CD8-positive, alpha-beta memory T cell (primary cell): ENCODE measurements at places on chromosomes 5 and 9.

DNA sequence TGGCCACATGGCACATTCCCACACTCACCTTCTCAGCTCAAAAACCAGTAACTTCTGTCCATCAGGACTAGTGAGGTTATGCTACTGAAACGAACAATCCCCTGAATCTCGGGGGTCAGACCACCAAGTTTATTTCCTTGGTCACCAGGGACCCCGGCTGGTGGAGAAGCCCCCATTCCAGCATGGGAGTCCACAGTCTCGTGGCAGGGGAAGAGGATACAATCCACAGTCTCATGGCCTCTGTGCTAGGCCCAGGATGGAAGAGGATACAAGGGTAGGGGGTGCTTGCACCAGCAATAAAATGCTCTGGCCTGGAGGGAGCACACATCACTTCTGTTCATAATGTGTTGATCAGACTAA is 7.4 kb upstream of the CARD19 start:
- DNase-seq = no peak

DNA sequence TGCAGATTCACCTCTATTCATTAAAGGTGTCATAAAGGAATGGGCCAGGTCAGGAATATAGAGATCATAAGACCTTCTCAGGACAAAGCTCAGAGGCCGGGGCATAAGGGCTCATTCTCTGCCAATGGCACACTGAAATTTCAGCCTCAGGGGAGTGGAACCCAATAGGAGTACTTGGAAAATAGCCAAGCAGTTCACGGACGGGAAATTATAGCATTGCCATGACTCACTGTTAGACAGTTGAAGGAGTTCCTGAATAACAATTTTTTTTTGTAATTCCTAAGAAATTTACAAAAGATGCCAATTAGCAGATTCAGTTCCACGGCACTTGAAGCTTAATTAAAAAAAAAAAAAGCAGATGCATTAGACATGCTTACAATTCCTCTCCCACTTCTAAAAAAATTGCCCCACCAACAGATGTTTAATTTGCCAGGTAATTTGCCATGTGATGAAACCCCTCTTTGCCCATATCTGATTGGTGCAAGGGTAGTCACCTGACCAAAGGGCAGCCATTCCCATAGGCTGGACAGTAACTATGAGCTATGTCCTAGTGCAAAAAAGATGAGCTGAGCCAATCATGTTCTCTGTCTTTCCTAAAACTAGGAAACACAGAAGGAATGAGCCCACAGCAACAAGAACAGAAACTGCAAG is 58.6 kb downstream of the PTCD2 start:
- no peak for DNase-seq

- DNase-seq = no peak
Measured at GRCh38 chr5:170818232-170818631, 34.7 kb downstream of the GABRP start.

GRCh38 chr5:119071561-119071995 is 691 bp downstream of the DMXL1 start:
- DNase-seq = no peak

GRCh38 chr5:10543585-10544040 is 20.3 kb upstream of the ANKRD33B start:
- DNase-seq = no peak

- DNase-seq = no peak
Measured at GRCh38 chr9:121612511-121612998, 38.9 kb upstream of the DAB2IP start.

- no peak for DNase-seq
Measured at GRCh38 chr5:13278811-13279210, 665.7 kb downstream of the DNAH5 start.

DNA sequence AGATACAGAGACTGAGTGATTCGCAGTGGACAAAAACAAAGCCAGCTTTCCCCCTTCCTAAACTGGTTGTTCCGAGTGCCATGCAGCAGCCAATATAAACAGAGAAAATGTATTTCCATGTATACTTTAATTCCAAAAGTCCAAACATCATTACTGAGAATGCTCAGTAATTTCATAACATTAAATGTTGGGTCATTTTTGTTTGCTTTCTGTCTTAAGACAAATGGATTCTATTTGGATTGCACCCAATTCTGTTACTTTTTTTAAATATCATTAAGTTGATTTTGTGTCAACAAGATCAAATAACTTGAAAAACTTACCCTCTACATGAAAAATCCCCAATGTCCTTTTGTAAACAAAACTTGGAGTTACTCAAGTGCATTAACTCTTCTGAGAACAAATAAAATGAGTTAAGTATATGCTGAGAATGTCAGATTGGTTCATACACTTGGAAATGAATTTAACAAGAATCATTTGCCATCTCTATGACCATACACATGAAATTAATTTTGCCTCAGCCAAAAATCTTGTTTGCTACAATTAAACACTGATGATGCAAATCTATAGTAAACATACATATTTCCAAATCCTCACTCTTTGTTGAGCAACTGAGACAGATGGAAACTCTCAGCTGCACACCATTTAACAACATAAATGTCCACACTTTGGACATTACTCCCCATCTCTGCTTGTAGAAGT is 19.4 kb downstream of the LURAP1L start:
- DNase-seq = no peak

GRCh38 chr5:98698359-98698758 is 75.1 kb upstream of the RGMB start:
- DNase-seq = no peak

GRCh38 chr5:30890377-30890776 is 303.1 kb upstream of the CDH6 start:
- DNase-seq = no peak

- DNase-seq = no peak
Measured at GRCh38 chr9:23941051-23941450, 115.0 kb upstream of the ELAVL2 start.

GRCh38 chr9:35789541-35789940 is 1.9 kb upstream of the NPR2 start:
- DNase-seq = no peak

GRCh38 chr9:69155341-69156030 is 18.6 kb upstream of the TJP2 start:
- DNase-seq = no peak

- no peak for DNase-seq
Measured at GRCh38 chr9:84600739-84601138, 68.8 kb upstream of the NTRK2 start.

- no peak for DNase-seq
Measured at GRCh38 chr9:126738553-126738952, 66.3 kb upstream of the ZBTB43 start.
